ENCODE measurements at places on chromosomes 12 and 14.

DNA sequence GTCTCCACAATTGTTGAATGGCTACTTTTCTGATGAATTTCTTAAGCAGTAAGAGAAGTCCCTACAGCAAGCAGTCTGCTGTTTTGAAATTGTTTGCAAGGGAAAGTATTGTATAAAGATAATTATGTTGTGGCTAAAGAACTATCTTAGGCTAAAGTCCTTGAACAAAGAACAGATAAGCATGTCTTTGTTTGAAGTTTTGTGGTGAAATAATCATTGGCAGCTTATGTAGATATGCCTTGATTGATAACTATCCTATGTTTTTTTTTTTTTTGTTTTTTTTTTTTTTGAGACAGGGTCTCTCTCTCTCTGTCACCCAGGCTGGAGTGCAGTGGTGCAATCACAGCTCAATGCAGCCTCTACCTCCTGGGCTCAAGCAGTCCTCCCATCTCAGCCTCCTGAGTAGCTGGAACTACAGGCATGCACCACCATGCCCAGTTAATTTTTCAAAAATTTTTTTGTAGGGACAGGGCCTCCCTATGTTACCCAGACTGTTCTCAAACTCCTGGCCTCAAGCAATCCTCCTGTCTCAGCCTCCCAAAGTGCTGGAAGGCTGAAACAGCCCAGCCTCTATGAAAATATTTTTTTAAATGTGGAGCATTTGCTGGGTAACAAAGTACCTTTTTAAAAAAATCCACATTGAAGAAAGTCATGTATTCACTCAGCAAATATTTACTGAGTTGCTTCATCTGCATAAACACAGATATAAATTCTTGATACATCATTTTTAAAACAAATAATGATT is 80.8 kb downstream of the LLPH start:
- DNase-seq, result peak; percentile 20

- peak; percentile 68 for DNase-seq
Observed at GRCh38 chr12:93186131-93186530, 191.6 kb upstream of the NUDT4 start.

DNA sequence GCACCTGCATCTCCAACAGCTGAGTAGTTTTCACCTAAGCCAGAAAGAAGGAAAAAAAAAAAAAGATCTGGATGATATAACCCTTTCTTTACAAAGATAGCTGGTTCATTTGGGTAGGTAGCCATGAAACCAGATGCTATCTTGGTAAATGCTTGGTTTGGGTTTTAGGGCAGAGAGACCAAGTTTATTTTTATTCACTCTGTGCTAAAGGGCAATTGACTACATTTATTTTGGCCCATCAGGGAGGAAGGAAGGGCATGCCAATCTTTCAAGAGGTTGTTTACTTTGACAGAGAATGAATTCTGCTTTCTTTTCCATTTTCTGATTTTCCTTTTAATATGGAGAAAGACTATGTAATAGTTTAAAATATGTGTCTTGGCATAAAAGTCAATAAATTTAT is 91.0 kb downstream of the NTN4 start:
- no peak for DNase-seq

GRCh38 chr12:72141381-72141780 is 130.8 kb upstream of the TRHDE start:
- DNase-seq, result peak; percentile 1

DNA sequence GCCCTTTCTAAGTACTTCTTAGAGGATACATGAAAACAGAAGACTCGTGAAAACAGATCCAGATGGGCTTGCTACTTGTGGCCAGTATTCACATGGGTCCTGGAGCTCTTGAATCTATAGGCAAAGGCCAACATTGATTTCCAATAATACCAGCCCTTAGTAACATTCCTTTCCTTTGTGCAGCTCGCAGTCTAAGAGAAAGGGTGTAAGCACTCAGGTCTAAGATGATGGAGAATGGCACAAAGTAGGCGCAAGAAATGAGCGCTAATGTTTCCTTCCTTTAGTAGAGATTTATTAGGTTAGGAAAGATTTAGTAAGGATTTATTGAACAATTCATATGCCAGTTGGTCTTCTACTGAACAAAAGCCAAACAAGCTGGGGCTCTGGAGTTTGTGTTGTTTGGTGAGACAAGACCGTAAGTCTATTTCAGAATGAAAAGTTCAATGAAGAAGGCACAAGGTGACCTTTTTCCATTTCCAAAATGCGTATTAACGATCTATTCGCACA is 525 bp downstream of the RNU6-8 start:
- DNase-seq, result no peak

DNA sequence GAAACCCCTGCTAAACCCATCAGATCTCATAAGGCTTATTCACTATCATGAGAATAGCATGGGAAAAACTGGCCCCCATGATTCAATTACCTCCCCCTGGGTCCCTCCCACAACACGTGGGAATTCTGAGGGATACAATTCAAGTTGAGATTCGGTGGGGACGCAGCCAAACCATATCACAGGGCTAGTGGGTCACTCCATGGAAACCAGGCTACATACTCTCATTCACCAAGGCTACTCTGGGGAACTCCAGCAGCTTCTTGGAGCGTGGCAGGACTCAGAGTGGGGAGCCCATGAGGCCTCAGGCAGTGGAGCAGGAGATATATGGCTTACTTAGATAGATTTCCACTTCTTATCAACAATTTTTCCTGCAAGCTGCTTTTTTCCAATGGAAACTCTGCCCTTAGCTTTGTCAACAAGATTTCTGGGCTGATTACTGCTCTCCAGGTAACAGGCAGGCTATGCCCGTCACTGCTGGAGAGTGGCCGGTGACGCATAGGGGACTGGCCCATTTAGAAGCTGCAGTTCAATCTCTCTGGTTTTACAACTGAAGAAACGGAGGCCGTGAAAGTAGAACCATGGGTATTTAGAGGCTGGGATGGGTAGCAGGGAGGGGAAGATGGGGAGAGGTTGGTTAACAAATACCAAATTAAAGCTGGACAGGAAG is 16.5 kb downstream of the VDR start:
- no peak for DNase-seq

GRCh38 chr12:117890137-117890536 is 78.7 kb downstream of the KSR2 start:
- DNase-seq, result no peak

DNA sequence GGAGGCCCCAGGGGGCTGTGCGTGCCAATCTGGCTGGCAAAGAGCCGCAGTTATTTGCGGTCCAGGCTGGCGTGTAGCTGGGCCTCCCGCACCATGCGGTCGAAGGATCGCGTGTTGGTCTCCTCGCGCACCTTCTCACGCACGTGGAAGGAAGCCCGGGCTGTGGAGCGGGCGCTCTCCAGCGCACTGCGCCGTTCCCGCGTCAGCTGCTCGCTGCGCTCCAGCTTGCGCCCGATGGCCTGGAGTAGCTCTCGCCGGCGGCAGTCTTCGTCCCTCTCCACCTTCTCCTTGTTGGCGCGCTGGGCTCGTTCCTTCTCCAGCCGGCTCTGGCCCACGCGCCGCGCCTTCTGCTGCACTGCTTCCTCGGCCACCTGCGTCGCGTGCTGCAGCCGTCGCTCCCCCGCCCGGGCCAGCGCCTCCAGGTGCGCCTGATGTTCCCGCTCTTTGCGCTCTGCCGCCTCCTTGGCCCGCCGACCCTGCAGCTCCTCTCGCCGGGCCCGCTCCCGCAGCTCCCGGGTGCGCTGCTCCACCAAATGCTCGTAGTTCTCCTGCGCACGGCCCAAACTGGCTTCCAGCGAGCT is 3.1 kb downstream of the CCDC177 start:
- DNase-seq, result no peak

GRCh38 chr14:104788873-104789663 is 6.5 kb downstream of the AKT1 start:
- DNase-seq, result no peak

- peak; percentile 55 for DNase-seq
Observed at GRCh38 chr12:23906329-23906728, 43.1 kb downstream of the SOX5 start.

GRCh38 chr12:85060916-85061315 is 24.8 kb downstream of the LRRIQ1 start:
- DNase-seq, result no peak

- DNase-seq, result peak; percentile 38
Observed at GRCh38 chr12:96810477-96810876, 96.6 kb upstream of the NEDD1 start.

DNA sequence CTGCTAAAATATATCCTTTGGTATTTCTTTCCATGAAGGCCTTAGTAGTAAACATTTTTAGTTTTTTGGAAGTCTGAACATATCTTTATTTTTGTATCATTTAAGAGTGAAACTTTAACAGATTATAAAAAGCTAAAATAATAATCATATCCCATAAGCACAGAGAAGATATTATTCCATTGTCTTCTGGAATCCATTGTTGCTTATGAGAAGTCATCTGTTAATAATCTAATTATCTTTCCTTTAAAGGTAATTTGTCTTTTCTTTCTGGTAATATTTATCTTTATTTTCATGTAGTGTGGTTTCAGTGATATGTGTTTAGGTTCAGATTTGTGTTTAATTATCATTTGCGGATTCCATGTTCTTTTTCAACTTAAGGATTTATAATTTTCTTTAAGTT is 261.7 kb downstream of the MSRB3 start:
- DNase-seq, result peak; percentile 27

- no peak for DNase-seq
Observed at GRCh38 chr12:92055877-92056276, 89.8 kb downstream of the BTG1 start.

GRCh38 chr14:33315721-33316120 is 377.0 kb downstream of the NPAS3 start:
- DNase-seq, result no peak

DNA sequence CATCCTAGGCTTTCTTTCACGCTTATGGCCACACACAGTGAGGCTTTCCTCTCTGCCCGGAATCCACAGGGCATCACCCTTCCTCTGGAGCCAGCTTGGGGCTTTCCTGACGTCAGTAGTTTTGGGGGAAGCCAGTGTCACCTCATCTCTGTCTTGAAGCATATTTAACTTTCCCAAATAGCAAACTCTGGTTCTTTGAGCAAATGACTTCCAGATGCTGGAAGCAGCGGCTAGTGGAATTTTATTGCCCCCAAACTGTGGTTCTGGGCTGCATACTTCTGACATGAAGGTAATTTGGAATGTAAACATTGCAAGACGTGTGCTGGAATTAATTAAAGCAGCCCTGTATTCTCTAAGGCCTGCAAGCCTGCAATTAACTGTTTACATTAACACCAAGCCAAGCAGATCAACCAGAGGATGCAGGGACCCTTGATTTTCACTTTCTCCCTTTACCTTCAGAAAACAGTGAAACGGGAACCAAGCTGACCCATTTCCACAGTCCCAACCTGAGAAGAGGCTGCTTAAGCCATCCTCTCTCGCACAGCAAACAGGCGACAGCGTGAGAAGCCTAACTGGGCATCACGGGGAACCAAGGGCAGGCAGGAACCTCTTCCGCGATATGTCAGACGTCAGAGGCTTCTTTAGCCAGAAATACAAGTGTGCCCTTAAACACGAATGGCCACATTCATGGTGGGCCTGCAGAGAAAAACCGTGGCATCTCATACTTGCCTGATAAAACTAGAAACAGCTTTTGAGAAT is 258.4 kb downstream of the CACNA1C start:
- DNase-seq, result no peak

- no peak for DNase-seq
Observed at GRCh38 chr12:81146228-81147225, 68.6 kb downstream of the ACSS3 start.

DNA sequence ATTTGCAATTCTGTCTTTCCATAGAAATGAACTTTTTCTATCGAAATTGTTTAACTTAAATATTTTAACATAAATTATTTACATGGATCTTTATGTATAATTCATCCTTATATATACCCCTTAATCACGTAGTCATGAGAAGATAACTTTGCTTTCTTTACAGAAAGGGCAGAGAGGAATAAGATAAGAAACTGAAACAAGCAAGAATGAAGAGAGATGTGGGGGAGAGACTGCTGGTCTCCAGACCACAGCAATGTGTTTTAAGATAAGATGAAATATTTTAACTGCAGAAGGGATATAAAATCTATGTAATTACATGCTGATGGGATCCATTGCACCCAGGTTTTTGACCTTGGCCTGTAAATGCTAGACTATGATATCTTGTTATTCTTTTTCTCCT is 34.7 kb upstream of the DNM1L start:
- peak; percentile 61 for DNase-seq

GRCh38 chr12:2958432-2959191 is 585 bp upstream of the TEAD4 start:
- DNase-seq, result peak; percentile 65

- DNase-seq, result no peak
Observed at GRCh38 chr14:95128140-95128539, 29.2 kb downstream of the DICER1 start.

DNA sequence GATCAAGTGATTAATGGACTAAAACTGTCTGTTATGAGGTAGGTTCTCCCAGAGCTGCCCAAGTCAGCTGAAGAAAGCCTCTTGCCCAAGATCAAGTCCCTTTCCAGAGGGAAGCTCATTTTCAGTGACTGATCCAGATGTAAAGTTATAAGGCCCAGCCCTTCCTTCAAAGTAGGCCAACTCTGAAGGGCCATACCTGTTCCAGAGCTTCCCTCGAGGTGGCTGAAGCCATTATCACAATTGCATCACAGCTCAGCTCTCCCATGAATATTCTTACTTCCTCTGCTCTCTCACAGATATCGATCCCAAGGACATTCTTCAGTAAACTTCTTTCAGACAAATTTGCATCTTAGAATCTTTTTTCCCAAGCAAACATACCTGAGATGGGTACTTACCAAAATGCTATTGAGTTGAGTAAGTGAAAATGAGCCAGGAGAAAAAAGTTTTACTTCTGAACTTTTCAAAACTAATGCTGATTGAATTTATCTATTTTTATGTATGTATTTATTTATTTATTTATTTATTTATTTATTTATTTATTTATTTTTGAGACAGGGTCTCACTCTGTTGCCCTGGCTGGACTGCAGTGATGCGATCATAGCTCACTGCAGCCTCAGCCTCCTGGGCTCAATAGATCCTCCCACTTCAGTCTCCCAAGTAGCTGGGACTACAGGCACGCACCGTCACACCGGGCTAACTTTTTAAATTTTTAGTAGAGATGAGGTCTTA is 42.6 kb upstream of the USP15 start:
- no peak for DNase-seq

GRCh38 chr14:64823305-64823861 is 56.3 kb downstream of the SPTB start:
- peak; percentile 71 for DNase-seq

GRCh38 chr12:86194721-86195120 is 61.5 kb downstream of the MGAT4C start:
- DNase-seq, result no peak

- no peak for DNase-seq
Observed at GRCh38 chr12:171276-171675, 42.7 kb downstream of the SLC6A12 start.

DNA sequence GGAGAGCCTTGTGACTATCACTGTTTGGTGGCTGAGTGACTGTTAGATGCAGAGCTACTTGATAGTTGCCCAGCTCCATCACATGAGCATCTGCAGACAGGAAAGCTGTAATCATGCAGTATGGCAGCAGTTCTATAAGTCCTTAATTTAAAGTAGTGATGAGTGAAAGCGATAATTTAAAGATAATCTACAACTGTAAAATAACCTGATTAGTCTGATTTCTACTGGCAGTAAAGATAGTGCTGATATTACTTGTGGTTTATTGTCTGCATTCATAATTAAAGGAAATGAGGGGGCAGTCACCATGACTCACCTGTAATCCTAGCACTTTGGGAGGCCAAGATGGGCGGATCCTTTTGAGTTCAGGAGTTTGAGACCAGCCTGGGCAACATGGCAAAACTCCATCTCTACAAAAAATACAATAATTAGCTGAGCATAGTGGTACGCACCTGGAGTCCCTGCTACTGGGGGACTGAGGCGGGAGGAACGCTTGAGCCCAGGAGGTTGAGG is 41.2 kb upstream of the PLEKHD1 start:
- DNase-seq, result no peak

- no peak for DNase-seq
Observed at GRCh38 chr12:5134861-5135525, 91.3 kb downstream of the KCNA5 start.
